ENCODE measurements at places on chromosomes 2 and 18.
A peak's percentile ranks its signal among the peaks of the same experiment; 100 is the strongest.

DNA sequence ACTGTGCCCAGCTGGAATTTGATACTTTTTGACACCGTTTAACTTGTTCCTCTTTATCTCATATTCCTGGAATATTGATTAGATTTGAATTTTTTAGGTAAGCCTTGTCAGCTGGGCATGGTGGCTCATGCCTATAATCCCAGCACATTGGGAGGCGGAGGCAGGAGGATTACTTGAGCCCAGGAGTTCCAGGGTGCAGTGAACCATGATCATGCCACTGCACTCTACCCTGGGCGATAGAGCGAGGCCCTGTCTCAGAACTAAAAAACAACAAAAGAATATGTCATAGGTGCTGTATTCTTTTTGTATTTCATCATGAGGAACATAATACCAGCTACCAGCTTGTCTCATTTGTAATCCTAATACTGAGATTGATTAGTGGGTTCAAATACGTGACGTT is 90.3 kb downstream of the ZNF532 start:
- no peak for DNase-seq

- DNase-seq: no peak
Observed at GRCh38 chr2:234158812-234159211, 108.3 kb downstream of the SPP2 start.

DNA sequence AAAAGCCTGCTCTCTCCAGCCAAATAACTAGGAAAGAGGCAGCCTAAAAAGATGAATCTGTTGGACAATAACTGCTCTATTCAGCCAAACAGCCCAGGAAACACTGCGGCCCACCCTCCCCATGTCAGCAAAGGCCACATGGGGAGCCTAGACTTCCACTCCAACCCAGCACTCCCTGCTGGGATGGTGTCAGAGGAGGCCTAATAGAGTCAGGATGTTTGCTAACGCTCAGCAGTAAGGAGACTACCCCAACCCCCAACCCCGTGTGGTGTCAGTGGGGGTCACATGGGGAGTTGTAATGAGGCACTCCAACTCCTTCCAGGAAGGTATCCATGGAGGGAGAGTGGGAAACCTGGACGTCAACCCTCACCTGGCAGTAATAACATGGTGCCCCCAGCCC is 41.6 kb downstream of the ZBTB7C start:
- no peak for DNase-seq

GRCh38 chr2:175037941-175038340 is 32.8 kb upstream of the CHN1 start:
- no peak for DNase-seq

DNA sequence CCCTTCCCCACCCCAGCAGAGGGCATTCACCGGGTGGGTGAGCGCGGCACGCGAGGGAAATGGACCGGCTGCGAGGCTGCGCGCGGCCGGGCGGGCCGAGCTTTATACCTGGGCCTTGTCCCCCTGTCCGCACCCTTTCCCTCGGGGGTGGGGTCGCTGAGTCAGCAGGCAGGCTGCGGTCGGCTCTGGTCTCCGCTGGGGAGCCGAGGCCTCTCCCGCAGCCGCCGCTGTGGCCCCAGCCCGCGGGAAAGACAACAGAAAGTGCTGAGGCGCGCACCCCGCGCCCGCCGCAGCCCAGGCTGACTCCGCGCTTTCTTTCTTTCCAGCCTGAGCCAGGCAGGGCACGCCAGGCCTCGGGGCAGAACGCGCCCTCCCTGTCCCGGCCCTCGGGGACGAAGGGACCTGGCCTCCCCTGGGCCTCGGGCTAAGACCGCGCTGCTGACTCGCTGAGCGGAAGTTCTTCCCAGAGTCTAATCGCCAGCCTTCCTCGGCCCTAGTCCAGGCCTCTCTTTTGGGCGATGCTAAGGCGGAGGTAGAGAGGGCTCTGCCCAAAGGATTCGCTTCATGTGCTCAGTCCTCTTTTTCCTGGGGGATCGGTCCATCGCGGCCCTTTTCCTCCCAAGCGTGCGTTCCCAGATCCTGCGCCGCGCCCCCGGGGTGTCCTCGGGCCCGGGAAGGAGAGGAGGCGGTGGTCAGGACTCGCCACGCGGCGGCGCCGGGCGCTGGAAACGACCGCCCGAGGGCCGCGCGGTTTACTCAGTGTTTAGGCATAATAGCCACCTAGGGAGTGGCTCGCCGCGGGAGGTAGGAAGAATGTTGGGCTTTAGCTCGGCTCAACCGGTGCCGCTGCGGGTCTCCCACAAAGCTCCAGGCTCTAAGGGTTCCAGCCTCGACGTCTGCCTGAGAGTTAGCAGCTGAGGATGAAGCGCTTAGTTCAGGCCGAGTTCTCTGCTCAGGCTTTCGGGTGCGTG is at the start of gene CRYBA2:
Gene CRYBA2, minus strand, starts transcription at position 78 of the 971 bp plus-strand sequence. CDS start 246 bp downstream, outside the sequence.
- DNase-seq: peak; percentile 36
